NCI-H2081 treated with DMSO at 0.1 percent for 48 hours (cell line): ENCODE measurements at places on chromosomes 2 and 18.

DNA sequence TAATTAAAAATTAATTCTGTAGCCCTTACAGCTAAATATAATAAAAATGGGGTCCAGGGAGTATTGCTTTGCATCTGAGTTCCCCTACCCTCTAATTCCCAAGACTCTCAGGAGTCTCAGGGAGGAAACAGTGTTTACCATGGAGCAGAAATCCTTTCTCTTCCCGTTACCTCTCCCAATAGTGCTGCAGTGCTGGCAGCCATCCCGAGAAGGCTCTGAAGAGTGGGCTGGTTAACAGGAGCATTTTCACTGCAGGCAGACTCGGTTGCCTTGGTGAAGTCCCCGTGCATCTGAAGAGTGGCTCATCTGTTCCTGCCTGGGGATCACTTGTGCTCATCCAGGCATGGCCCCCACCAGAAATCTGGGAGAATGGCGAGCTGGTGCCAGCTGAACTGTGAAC lies 41.8 kb upstream of the TMEM178A start:
- DNase-seq: no peak

GRCh38 chr2:128416806-128417205 lies 98.1 kb upstream of the HS6ST1 start:
- DNase-seq: no peak

DNA sequence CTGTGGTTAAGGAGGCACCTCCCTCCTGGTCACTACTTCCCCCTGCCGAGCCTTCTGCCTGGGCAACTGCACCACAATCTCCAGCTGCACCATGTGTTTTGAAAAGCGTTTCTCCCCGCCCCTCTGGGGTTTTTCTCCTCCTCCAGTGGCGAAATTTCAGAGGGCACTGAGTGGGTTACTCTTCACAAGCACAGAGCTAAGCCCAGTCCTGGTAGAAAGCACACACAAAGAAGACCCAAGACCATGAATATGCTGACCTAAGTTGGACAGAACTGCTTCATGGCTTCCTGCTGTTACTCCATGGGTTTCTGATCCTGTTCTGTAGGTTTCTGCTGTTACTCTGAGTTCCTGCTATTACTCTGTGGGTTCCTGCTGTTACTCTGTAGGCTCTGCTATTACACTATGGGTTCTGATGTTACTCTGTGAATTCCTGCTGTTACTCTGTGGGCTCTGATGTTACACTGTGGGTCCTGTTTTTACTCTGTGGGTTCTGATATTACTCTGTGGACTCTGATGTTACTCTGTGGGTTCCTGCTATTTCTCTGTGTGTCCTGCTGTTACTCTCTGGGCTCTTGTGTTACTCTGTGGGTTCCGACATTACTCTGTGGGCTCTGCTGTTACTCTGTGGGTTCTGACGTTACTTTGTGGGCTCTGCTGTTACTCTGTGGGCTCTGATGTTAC lies 216.6 kb downstream of the RTP5 start:
- DNase-seq: no peak

DNA sequence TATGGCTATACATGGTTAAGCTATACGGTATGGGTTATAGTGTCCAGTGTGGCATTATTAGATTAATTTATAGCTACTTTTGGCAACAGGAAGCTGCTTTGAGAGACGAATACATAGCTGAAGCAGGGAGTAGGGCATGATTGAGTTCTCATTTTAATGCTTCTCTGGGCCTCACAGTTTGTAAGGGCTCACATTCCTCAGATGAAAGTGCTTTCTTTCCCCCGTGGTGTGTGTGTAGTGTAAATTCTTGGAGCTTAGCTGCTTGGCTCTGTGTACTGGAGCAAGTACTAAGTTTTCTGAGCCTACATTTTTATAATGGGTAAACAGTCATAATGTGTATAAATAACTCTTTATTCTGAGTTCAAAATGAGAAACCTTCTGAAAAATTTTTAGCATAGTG lies 173.7 kb downstream of the PTPRM start:
- no peak for DNase-seq

DNA sequence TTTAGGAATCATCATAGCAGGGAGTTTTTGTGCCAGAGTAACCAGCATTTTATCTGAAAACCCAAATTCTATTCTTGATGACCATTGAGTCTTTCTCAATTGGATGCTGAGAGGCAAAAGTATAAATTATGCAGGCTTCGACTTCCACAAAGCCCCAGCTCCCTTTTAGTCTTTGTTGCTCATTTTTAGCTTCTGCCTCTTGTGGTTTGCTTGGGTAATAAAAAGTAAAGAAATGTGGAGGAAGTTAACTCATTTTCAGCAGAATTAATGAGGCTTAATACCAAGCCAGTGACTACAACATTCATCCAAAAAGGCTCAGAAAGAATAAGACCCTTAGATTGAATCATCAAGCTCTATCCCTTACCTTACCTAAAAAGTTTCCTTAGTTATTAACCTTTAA lies 18.6 kb downstream of the ERMN start:
- no peak for DNase-seq

DNA sequence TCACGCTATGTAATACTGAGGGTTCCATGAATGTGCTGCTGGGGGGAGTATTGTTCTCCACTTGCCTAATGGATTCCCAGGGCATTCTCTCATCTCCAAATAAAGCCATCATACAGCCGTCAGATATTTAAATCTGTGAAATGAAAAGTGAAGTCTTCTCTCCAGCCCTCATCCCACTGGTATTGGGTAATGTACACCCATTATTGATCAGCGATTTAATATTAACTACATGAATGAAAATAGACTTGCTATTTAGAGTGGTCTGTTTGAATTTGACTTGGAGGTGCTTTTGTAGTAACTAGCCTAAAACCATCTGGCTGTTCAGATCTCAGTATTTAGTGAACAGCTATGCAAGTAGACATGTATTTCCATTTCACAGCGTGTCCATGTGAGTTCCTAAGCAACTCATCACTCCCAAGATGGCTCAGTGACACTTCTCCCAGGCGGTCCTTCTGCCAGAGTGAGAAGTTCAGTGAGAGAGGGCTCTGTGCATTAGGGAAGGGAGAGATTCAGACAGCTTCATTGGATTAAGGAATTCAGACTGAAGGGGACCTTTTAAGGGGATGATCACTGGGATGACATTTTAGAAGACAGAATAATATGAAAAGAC lies 140.7 kb downstream of the WDSUB1 start:
- no peak for DNase-seq

GRCh38 chr2:107412209-107412904 lies 414.3 kb upstream of the RGPD4 start:
- DNase-seq: no peak

- no peak for DNase-seq
These were observed 59.9 kb upstream of the LRPPRC start for GRCh38 chr2:44055664-44056063.

- no peak for DNase-seq
These were observed 9.0 kb downstream of the ENOSF1 start for GRCh38 chr18:703213-703967.

DNA sequence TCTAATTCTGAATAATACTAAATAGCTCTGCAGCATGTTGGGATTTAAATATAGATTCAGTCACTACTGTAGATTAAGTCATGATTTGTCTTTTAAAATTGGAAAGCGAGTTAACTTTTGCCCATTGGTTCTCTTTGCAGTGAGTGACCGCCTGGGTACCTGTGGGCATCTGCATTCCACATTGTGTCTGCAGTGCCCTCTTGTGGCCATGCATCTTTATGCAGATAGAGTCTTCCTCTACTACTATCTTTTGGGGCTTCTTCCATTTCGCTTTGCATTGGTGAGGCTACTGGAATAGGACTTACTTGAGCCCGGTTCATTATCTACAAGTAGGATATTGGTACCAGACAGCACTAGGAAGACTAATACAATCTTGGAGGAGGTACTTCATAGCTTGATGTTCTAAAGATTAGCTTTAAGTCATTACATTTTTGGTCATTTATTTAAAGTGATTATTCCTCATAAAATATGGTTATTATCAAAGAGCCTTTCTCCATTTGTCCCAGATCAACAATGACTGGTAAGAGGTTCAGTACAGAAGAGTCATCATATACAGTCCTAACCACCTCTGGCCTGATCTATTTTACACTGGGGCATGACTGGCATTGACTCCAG lies 203.0 kb downstream of the SOCS6 start:
- DNase-seq: no peak

DNA sequence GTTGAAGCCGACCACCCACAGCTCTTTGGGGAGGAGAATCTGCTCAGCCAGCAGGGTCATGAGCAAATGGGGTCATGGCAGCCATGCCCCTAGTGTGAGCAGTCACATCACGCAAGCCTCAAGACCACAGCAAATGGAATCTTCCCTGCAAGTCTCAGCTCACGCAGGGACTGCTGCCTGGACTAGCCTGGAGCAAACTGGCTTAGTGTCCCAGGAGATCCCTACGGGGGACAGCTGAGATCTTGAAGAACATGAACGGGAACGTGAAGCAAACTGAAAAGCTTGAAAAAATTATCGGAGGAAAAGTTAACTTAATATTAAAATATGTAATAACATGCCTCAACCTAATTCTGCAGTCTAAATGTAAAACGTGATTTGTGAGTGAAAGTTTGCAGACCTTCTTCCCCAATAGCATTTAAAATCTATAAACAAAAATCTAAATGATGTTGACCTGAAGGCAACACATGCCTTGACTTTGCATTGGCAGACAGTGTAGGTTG lies 118.4 kb downstream of the FAM124B start:
- DNase-seq: no peak

DNA sequence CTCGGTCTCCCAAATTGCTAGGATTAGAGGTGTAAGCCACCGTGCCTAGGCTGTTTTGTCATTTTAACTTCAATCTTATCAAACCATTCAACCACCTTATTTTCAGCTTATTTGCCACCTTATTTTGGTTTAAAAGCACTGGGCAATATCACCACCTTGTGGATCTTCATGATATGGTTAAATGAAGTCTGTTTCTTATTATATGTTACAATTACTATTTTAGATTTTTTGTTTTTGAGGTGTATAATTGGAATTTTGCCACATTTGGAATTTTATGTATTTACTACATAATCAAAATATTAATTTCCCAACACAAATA lies 43.8 kb upstream of the SCN9A start:
- peak; percentile 8 for DNase-seq

DNA sequence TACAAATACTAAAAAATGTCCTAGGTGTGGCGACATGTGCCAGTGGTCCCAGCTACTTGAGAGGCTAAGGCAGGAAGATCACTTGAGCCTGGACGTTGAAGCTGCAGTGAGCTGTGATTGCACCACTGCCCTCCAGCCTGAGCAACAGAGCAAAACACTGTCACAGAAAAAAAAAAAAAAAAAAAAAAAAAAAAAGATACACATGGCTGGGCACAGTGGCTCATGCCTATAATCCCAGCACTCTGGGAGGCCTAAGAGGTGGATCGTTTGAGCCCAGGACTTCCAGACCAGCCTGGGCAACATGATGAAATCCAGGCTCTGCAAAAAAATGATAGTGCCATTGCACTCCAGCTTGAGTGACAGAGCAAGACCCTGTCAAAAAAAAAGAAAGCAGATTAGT lies 13.7 kb downstream of the KANSL1L start:
- DNase-seq: no peak
